ENCODE measurements at places on chromosomes 16 and 17.

DNA sequence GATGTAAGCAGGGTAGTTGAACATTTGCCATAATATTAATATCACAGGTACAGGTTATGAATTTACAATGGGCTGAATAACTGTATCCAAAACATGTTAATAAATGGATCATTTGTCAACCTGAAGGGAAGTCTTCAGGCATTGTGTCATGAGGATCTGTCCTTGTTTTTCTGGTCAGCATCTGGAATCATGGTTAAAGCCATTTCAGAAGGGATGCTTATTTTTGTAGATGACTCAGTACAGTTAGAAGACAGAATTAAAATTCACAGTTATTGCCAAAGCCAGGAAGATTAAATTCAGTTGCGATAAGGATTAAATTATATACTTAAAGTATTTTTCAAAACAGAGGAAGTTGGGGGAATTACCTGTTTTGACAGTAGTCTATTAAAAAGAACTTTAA is 8.0 kb downstream of the PSMD11 start:
- no peak for DNase-seq

GRCh38 chr16:55372792-55373488 is 48.9 kb downstream of the IRX6 start:
- no peak for DNase-seq

GRCh38 chr17:77432742-77433141 is 292.0 kb downstream of the SEC14L1 start:
- no peak for DNase-seq

GRCh38 chr16:87295661-87296531 is 21.3 kb downstream of the C16orf95 start:
- DNase-seq = no peak

DNA sequence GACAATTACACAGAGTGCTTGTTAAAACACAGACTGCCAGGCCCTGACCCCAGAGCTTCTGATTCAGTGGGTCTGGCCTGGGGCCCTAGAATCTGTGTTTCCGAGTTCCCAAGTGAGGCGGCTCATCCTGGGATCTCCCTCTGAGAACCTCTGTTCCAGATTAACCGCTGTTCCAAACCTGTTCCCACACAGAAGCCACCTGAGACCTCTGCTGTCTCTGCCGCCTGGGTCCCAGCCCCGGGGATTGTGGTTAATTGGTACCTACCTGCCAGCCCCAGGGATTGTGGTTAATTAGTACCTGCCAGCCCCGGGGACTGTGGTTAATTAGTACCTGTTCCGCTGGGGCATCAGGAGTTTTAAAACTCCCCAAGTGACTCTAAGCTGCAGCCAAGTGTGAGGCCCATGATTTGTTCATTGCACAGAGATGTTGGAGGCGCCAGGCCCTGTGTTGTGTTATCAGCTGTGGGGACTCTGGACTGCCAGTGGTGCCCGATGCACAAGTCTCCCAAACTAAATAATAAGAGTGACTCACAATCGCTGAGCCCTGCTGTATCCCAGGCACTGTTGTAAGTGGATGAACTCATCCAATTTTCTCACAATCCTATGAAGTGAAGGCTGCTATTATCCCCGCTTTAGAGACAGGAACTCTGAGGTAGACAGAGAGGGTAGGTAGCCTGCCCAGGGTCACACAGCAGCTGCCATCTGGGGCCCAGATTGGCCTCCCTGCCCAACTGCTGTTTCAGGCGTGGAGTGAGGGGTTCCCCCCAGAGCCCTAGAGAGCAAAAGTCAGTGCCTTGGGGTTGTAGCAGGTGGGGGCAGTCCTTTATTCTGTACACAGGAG is 219.7 kb downstream of the IRF8 start:
- no peak for DNase-seq

DNA sequence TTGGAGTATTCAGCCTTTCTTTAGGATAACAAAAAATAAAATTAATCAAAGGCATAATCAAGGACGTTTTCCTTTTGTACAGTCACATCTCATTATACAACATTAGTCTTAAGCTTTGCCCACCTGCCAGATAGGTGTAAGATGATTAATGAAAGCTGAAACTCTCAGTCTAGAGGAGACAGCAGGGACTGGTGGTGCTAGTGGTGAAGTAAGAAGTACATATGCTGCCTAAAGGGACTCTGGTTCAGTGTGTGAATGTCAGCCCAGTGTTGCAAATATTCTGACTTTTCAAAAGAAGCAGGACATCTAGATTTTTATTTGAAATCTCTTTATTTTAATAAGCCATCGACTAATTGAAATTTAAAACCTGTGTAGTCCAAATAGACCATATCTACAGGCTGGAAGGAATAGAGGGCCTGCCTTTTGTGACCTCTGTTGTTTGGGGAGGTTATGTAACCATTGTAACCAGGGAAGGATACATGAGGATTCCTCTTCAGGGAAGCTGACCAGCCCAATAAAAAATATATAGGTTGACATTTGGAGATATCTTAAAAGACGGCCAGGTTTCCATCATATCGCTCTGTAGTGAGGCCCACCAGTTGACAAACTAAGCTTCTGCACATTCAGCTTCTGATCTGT is 54.1 kb downstream of the FTO start:
- no peak for DNase-seq

- DNase-seq = no peak
Observed at GRCh38 chr16:88715312-88716190, 9.2 kb downstream of the CTU2 start.

DNA sequence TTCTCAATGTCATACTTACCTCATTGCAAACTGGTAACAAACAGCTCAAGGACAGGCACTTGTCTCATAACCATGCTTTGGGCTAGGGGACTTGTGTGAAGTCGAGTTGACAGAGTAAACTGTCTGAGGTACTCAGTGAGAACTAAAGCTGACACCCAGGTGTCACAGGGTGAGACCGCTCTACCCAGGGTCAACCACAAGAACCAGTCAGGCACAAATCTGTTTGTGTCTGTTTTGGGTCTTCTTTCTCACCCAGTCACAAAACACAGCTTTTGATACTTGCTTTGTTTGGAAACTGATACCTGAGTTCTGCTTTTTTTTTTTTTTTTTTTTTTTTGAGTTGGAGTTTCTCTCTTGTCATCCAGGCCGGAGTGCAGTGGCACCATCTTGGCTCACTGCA is 161.1 kb downstream of the STX8 start:
- DNase-seq = no peak

DNA sequence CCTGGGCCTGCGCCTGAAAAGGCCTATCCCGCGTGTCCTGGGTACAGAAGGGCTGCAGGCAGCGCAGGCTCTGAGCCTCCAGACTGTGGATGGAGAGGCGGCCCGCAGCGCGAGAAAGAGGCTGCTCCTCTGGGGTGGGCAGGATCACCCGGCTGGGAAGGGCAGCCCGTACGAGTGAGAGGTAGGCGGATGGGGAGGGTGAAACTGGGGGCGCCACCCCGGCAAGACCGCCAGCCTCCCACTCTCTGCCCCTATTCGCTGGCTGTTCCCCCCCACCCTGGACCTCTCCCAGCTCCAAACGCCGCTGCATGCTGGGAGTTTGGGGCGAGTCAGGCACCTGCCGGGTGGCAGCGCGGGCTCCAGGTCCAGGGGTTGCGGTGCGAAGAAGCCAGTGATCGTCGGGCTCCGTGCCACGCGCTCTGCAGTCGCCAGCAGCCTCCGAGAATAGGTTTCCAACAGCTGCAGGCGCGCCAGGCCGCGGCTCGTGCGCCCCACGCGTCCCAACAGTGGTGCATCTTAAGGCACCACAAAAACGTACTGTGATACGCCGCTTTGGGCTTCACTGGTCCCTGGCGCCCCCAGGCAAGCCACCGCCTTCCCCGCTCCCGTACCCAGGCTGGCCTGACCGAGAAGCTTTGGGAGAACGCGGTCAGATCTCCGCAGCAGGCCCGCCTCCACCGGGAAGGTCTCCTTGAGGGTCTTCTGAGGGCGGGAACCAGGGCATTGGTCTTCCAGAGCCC is 1.1 kb downstream of the NOXO1 start:
- DNase-seq = peak; percentile 61

- no peak for DNase-seq
Observed at GRCh38 chr16:66332634-66333610, 33.6 kb upstream of the CDH5 start.

DNA sequence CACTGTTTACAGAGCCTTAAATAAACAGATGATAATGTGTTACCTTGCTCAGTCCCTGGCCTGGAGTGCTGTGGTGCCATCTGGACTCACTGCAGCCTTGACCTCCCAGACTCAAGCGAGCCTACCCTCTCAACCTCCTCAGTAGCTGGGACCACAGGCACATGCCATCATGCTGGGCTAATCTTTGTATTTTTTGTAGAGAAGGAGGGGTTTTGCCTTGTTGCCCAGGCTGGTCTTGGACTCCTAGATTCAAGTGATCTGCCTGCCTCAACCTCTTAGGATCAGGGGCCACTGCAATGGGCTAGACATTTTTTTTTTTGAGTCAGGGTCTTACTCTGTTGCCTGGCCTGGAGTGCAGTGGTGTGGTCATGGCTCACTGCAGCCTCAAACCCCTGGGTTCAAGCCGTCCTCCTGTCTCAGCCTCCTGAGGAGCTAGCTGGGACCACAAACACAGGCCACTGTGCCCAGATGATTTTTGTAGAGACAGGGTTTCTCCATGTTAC is 5.0 kb upstream of the NAGLU start:
- no peak for DNase-seq

DNA sequence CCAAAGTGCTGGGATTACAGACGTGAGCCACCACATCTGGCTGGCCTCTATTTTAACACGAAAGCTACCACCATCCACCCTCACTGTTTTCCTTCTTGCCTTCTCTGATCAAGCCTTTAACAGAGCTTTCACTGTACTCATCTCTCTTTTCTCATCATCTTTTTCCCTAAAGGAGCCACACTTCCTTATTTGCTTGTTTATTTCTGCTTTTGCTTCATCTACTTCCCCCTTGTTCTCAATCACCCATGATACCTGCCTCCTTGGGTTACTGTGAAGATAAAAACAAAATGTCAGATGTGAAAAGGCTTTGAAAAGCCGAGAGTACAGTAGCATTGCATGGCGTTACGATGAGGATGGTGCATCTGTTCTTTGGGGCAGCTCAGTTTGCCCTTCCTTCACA is 79.9 kb downstream of the ZNF18 start:
- no peak for DNase-seq

DNA sequence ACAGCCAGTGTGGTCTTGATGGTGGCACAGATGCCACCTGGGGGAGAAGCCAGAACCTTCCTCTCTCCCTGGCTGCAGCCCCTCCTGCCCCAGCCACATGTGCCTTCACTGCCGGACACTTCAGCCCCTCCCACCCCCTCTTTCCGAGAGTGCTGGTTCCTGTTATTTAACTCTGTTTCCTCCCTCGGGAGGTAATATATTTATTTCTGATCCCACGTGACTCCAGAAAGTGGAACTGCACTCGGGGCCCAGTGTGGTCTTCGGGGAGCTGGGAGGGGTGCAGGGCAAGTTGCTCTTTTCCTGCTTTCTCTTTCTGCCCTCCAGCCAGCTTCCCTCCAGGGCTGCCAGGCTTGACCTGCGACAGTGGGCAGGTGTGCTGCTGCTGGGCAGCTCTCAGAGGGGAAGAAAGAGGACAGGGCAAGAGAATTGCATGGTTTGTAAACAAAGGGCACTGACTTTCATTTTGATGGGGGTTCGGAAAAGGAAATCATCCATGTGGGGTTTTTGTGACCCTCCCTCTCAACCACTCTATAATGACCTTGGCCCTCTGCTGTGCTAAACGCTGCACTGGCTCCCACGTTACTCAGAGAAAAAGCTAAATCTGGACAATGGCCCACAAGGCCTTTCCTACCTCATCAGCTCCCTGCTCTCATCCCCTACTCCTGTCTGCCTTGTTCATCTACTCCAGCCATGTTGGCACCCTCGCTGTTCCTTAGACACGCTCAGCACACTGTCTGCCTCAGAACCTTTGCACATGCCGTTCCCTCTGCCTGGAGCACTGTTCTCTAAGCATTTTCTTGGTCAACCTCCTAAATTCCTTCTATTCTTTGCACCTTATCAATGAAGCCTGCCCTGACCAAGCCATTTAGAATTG is 8.2 kb upstream of the CIITA start:
- no peak for DNase-seq

- DNase-seq = no peak
Observed at GRCh38 chr17:56468840-56469239, 124.7 kb upstream of the NOG start.

GRCh38 chr16:56362057-56362655 is 63.2 kb downstream of the AMFR start:
- DNase-seq = no peak

DNA sequence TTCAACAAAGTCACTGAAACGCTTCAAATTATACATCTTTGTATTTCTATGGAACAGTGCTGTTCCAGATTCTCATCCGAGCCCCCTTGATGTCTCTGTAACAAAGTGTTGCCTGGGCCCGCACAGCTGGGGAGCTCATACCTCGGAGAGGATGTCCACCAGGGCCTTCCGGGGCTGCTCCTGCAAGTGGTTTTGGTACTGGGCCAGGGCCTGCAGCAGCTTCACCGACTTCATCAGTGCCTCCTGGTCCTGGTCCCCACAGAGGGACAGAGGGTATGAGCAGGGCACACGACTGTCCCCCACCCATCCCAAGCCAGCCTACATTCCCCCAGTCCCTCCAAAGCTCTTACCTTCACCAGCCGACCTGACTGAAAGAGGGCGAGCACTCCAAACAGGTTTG is 1.5 kb downstream of the MYBBP1A start:
- no peak for DNase-seq

DNA sequence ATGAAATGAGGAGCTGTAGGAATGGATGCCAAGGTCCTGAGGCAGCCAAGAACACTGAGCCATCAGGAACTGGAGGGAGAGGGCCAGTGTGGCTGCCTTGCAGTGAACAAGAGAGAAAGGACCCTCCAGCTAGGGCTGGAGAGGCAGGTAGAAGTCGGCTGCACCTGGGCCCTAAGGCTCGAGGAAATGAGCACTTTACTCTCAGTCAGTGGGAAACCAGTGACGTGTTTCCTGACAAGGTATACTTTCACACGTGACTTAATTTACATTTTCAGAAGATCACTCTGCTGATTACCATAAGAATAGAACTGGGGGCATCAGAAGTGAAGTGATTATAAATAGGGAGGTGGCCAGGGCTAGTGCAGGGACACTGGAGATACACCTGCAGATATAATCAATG is 115.2 kb downstream of the C17orf67 start:
- DNase-seq = no peak

DNA sequence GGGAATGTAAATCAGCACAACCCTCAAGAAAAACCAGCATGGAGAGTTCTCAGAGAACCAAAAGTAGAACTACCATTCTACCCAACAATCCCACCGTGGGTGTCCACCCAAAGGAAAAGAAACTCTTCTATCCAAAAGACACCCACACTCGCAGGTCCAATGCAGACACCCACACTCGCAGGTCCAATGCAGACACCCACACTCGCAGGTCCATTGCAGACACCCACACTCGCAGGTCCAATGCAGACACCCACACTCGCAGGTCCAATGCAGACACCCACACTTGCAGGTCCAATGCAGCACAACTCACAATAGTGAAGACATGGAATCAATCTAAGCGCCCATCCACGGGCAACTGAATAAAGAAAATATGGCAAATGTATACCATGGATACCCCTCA is 77.0 kb upstream of the RPH3AL start:
- DNase-seq = no peak

- no peak for DNase-seq
Observed at GRCh38 chr16:85989863-85990643, 91.1 kb downstream of the IRF8 start.
